ENCODE measurements at places on chromosomes 3 and 15. TPM values are rescaled to one million over a fixed set of nuclear protein-coding genes. Genes with fewer than 3 reads are reported as not detected.

The CRABP1 gene
- not detected for total RNA-seq

The GPX1 gene
- total RNA-seq = 90.0 TPM

The VEPH1 gene
- not detected for total RNA-seq

The SPINK8 gene
- not detected for total RNA-seq
